ENCODE measurements at places on chromosomes 7 and 10. TPM values are rescaled to one million over a fixed set of nuclear protein-coding genes. Genes with fewer than 3 reads are reported as not detected.

Gene ZNF786
- total RNA-seq: 4.9 TPM

Gene LDB3
- not detected for total RNA-seq

Gene NUTM2A
- 0.44 TPM for total RNA-seq

Gene CYP3A7
- total RNA-seq: not detected

Gene TUBAL3
- total RNA-seq: 0.25 TPM

Gene MCM10
- 14.2 TPM for total RNA-seq

Gene BAMBI
- total RNA-seq: 1.6 TPM

Gene PPP1R9A
- 15.9 TPM for total RNA-seq

Gene SAMD9
- 13.0 TPM for total RNA-seq

Gene C10orf88
- 21.5 TPM for total RNA-seq

Gene TCF7L2
- 4.0 TPM for total RNA-seq

Gene TEX36
- total RNA-seq: not detected

Gene PAX4
- total RNA-seq: not detected

Gene TMEM176A
- total RNA-seq: not detected

Gene ADARB2
- not detected for total RNA-seq

Gene AQP1
- total RNA-seq: 2.1 TPM

Gene ANKRD22
- total RNA-seq: not detected

Gene IGFBP3
- total RNA-seq: 35.1 TPM

Gene PRKG1
- total RNA-seq: 10.1 TPM

Gene WDR86
- not detected for total RNA-seq

Gene PRR15
- 0.06 TPM for total RNA-seq

Gene TMEM213
- not detected for total RNA-seq

Gene GARS1
- total RNA-seq: 142 TPM

Gene UCMA
- total RNA-seq: not detected

Gene ACADSB
- total RNA-seq: 4.0 TPM

Gene CASD1
- total RNA-seq: 11.2 TPM

Gene C10orf105
- total RNA-seq: not detected

Gene NPSR1
- not detected for total RNA-seq

Gene CTBP2
- total RNA-seq: 84.2 TPM

Gene FZD8
- total RNA-seq: 23.8 TPM

Gene MEST
- total RNA-seq: 1.1 TPM

Gene ASB13
- 7.4 TPM for total RNA-seq

Gene TBX20
- not detected for total RNA-seq

Gene BMPR1A
- total RNA-seq: 0.16 TPM

Gene DCLRE1C
- 4.7 TPM for total RNA-seq

Gene PNLIPRP1
- not detected for total RNA-seq

Gene CLEC5A
- not detected for total RNA-seq

Gene LRRD1
- total RNA-seq: under 0.01 TPM

Gene NOBOX
- not detected for total RNA-seq

Measured in bladder microvascular endothelial cell (primary cell).